ENCODE measurements at places on chromosomes 1 and 21.

GRCh38 chr1:208496467-208497371 is 252.5 kb upstream of the PLXNA2 start:
- no peak for DNase-seq

DNA sequence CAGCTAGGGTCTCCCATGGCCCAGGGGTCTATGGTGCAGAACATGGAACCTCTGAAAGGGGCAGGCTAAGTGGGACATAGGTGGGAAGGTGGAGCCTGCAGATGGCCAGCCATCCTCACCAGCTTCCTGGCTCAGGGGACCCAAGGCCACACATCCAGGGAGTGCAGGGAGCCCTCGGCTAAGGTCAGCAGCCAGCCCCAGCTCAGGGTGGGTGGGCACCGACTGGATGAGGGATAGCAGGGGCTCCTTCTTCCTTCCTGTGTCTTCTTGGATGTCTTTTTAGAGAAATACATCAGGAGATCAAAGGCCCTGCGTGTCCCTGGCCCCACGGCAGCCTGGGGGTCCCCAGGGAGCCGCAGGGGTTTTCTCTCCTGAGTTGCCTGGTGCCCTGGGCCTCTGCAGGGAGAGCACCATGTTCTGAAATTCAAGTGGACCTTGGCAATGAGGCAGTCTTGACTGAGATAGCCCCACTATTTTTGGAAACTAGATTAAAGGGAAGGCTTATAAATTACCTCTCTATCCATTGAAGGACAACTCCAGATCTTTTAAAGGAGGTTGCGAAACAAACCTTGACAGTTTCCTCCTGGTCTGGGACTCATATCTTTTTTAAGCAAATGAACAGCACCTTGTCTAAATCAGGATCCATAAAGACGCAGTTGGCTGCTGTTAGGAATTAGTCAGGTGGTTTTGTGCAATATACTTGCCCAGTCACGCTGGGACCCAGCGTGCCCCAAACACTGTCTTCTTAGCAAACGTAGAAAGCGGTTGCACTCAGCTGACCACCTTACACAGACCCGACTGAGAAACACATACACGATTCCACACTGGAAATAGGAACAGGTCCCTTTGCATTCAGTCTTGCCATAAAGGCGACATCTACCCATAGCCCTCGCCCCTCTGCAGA is 242.3 kb downstream of the TOMM20 start:
- no peak for DNase-seq

GRCh38 chr1:217322834-217323233 is 308.1 kb downstream of the GPATCH2 start:
- DNase-seq, result no peak

DNA sequence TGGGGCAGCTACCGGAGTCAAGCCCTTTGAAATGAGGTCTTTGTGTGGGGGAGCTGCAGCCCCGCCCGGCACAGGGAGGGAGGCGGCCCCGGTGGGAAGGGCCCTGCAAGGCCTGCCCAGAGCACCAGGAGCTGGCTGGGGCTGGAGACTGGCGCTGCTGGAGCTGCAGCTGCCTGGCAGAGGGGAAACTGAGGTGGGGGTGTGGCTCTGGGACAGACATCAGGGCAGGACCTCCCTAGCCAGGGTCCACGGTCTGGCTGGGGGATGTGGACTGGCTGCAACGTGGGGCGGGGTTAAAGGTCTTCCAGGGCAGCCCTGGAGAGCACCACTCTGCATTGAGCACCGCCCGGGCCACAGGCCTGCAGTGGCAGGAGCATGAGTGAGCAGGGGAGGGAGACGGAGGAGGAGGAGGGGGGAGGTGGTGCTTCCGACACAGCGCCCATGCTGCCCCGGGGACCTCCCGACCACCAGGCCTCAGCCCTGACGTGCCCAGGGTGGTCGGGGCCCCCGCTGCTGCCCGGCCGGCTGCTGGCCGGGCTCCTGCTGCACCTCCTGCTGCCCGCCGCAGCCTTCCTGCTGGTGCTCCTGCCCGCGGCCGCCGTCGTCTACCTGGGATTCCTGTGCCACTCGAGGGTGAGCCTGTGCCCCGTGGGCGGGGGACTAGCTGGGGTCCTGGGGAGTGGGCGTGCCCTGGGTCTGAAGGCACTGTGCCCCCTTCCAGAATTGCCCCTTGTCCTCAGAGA is 4.8 kb upstream of the ANKRD65 start:
- DNase-seq, result no peak

DNA sequence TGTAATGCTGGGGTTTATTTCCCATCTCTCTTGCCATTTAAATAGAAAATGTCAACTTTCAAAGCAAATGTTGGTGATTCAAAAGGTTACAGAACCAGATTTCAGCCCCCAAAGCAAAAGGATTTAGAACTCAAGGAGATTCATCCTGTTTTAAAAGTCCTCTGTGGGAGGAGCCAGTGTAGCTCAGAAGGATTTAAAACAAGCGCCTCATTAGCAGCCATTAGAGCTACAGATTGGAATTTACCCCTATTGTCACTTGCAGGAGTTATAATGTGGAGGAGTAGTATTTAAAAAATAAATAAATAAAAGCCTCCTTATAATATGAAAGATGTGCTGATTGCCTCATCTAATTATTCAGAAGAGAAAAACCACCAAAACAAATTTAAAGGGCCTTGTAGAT is 107.8 kb downstream of the LAMC2 start:
- DNase-seq, result no peak

GRCh38 chr1:151998611-151999362 is 5.1 kb upstream of the S100A10 start:
- DNase-seq, result no peak

GRCh38 chr1:50251702-50252101 is 143.0 kb downstream of the ELAVL4 start:
- no peak for DNase-seq

DNA sequence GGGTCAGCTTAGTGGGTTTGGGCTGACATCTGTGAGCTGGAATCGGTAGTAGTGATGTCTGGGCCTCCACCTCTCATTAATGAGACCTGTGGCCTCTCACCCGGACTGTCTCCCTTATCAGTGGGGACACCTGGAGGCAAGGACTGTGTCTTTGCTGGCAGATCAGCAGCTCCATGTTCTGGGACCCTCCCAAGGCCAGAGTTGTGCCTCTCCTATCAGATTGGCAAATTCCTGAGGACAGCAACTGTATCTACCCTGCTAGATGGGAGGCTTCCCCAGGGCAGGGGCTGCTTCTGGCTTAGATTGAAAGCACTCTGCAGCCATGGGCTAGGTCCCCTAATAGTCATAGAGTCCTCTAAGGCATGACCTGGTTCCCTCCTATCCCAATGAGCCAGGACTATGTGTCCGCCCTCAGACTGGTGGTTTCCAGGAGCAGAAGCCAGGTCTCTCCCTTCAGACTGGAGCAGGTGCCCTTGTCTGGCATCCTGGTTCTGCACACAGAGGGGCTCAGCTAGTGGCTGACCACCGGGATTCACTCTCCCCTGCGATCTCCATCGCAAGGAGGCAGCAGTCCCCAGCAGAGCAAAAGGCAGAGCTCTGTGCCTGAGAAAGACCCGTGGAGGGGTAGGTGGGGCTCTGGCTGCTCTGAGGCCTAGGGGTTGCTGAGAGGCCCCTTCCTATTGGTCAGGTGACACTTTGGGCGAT is 5.8 kb downstream of the DRAXIN start:
- no peak for DNase-seq

- DNase-seq, result no peak
Observed at GRCh38 chr1:85584264-85584781, 3.8 kb downstream of the CCN1 start.

GRCh38 chr1:234512451-234512861 is 33.5 kb upstream of the TARBP1 start:
- DNase-seq, result no peak
